NCI-H460 (cell line): ENCODE measurements at places on chromosomes 1 and 21.

DNA sequence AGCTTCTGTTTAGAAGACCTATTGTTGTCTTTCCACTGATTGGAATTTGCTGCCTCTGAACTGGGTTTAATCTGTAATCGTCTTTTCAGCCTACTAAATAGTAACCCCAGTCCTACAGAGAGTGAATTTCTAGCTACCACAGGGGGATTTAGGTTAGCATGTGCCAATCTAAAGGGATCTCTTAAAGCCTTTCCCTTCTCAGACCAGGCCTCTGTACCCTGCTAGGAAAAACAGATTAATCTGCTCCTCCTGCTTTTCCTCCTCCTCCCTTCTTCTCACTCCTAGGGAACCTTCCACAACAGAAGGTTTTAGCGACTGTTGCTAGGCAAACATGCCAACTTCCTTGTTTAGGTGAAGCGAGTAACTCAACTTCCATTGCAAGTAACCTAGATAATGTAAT, 1.3 kb upstream of the RC3H1 start:
- DNase-seq = no peak

DNA sequence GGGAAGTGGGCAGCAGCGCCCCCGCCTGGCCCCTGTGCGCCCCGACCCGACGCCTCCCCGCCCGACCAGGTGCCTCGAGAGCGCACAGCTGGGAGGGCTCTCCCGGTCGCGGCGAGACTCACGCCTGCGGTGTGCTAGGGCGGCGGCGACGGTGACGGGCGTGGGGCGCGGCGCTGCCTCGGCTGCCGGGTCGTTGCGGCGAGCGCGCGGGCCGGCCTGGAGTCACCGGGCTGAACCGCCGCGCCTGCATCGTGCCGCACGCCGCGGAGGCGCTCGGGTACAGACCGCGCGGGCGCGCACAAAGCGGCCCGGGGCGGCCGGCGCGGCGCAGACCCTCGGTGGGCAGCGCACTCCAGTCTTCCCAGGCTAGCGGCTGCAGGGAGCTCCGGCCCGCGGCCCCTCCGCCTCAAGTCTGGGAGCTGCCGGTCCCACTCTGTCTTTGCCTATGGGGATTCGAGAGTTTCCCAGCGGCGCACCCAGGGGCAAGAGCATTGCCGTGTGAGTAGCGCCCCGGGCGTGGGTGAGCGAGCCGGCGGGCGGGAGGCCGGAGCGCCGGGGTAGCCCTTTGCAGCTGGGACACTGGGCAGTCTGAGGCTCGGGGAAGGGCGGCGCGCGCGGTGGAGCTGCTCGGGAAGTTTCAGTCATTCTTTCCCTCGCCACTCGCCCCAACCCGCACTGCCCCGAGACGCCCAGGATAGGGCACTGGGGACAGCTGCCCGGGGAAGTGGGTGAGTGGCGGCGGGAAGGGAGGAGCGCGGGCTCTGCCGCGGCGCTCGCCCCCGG, at the start of gene SLC35F3:
SLC35F3 (plus strand) TSS at position 44 of the 783 bp plus-strand sequence.
- peak; percentile 60 for DNase-seq

- no peak for DNase-seq
Measured at GRCh38 chr1:85374160-85374559, 90.8 kb downstream of the DDAH1 start.

DNA sequence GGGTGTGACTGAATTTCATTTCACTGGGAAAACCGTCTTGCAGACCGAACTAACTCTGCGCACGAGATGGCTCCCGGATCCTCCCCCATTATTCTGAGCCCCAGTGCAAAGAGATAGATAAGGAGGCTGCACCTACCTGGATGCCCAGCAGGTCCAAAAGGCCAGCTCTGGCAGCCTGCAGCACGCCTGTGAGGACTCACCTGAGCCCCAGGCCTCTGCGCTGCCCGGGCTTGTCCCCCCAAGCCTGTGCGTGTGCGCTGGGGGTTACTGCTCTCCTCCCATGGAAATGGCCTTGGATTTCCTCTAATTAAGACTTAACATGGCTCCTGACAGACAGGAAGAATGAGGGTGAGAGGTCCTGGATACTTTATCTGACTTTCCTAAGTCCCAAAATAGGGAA, 83.4 kb downstream of the MDM4 start:
- no peak for DNase-seq

DNA sequence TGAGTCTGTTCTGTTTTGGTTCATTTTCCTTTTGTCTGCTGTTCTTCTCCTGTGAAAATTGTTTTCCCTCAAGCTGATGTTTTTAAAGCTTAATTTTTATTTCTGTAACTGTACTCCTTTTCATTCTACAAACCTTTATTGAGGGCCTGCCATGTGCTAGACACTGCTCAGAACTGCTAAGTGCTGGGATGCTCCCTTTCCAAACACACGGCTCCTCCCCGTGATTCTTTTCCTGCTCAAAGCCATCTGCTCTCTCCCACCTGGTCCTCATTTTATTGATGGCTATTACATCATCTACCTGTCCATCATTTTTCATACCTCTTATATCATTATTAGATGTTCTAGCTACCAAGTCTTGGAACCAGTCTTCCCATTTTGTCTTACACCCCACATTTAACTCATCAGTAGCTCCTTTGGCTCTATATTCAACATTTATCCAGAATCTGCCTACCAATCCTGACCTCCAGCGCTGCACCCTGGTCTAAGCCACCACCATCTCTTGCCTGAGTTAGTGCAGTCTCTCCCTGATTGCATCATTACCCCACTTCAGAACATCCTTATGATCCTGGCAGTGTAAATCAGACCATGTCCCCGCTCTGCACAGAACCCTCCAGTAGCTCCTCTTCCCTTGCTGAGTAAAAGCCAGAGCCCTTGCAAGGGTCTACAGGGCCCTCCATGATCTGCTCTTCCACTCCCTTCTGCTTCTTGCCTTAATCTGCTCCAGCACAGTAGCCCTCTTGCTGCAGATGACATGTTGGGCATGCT, 118.1 kb downstream of the CACNA1E start:
- no peak for DNase-seq

DNA sequence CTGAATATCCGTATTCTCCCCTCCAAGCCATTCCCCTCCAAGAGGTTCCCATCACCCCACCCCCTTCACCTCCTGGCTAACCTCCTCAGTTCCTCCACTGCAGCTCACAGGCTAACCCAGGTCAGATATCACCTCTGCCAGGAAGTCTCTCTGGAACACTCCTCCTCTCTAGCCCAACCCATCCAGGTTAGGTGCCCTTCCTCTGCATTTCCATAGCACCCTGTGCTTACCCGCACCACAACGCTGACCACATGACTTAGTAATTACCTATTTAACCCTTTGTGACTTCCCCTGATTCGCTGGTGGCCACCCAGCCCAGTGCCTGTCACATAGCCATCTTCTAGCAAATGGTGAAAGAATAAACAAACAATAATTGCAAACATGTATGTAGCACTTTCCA, 49.5 kb upstream of the IFFO2 start:
- no peak for DNase-seq

DNA sequence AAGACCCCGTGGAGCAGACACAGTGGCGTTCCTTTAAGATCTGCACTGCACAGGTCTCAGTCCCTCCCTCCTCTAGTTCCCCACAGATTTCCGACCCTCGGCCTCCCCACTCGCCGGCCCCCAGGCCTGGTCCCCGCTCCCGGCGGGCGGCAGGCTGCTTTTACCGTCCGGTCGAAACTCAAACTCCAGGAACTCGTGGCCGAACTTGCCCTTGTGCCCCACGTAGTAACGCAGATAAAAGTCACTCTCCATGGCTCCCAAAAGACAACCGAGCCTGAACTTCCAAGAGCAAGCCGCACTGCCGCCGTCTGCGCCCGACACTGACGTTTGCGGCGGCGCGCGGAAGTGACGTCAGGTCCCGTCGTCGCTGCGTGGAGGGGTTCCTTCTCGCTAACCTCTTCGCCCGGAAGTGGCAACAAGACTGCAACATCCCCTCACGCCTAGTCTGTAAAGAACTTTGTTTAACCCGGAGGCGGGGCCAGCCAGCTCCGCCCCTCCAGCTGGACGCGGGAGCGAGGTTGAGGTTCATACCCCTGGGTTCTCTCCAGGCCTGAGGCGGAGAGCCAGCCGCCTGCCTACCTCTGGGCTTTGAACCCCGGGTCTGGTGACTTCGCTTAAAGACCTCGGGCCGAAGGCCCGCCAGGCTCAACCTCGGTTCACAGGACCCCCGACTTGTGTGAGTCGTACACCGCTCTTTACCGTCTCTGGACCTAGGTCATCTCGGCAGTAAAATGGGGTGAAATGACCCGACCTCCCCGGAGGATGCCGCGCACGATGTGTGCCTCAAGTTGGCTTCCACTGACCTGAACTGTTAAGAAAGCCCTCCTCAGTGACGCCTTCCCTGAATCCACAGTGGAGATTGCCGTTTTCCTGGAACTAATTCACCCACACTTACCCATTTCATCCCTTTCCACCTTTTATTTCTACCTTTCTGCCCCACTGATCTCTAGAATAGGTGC, at the start of gene MAGOH:
MAGOH (minus strand) TSS at position 322 of the 959 bp plus-strand sequence; CDS start at position 252, 70 bp downstream.
- DNase-seq = peak; percentile 91

- DNase-seq = no peak
Measured at GRCh38 chr1:89198491-89199072, at the start of gene GBP4. Gene GBP4 (minus strand): TSS chr1:89198942. CDS start chr1:89198834, 108 bp downstream.

GRCh38 chr1:67586596-67586995, 98.4 kb upstream of the GADD45A start:
- DNase-seq = no peak

DNA sequence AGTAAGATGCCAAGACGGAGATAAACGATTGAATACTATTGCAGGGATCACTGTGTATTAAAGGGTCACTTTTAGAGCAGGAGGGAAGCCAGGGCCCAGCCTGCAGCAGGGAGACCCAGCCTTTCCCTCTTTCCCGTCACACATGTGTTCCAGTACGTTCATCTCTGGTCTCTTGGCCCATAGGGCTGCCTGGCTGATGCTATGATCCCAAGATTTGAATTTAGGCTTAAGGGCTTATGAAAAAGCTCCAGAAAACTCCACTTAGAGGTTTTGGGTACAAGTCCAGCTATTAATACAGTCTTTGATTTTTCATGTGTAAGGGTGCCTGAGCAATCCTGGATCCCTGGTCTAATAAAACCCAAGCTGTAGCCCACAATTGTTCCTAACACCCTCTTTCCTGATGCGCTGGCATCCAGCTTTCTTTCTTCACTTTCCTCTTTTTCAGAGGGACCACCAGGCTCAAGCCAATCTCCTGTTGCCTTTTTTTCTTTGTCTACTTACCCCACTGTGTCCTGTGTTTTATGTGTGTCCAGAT, 359.6 kb upstream of the USP24 start:
- no peak for DNase-seq

DNA sequence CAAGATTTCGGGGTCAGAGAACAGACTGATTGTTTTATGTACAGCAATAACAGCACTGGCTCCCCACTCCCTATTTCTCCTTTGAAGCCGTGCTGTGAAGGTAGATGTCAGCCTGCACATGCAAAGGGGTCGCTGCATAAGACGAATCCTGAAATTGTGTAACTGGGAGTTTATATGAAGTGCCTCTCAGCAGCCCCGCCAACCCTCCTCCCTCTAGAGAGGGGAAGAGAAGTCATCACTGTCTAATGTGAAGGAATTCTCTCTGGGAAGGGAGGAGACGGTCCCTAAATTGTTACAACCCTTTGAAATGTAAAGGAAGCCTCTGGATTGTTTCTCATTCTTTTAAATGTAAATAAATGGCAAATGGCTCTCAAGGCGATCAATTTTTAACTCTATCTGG, 545.3 kb downstream of the PLA2G4A start:
- no peak for DNase-seq

GRCh38 chr1:156700736-156701531, 4.4 kb downstream of the CRABP2 start:
- no peak for DNase-seq

GRCh38 chr1:93686504-93687250, 5.0 kb upstream of the BCAR3 start:
- no peak for DNase-seq

DNA sequence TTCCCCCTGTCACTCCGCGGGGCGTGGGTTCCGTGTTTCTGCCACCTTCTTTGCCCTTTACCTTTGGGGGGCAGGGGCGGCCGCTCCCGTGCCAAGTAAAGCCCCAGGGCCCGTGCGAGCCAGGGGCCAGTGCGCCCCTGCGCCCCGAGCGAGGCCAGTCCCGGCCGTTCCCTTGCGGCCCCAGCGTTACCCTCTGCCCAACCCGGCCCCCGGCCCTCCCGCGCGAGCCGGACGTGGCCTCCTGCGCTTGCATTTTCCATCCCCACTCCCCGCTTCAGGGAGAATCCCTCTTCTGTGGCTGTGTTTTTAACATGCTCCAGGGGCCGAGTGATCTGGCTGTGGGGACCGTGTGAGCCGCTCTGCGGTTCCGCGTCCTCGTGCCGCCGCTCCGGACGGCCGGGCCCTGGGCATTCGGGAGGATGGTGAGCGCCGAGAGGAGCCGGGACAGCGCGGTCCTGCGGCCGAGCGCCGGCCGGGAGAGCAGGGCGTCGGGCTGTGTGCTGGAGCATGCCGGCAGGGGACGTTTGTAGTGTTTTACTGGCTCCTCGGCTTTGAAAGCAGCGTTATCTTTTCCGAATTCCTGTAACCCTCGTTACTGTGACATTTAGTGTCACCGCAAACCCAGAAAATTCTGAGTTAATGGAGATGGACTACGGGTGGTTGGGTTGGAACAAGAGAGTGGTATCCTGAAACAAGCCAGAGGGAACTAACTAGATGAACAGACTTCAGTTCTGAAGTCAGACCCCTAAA, 1.0 kb downstream of the GALNT2 start:
- DNase-seq = no peak
